ENCODE measurements at places on chromosomes 7 and 10.
A peak's percentile ranks its signal among the peaks of the same experiment; 100 is the strongest.

- no peak overlapping the region for H3K4me3 ChIP-seq
- H3K36me3 ChIP-seq, result no peaks in the 10 kb centered on the region
- DNase-seq, result no peak
These were observed 92.7 kb downstream of the RSU1 start for GRCh38 chr10:16724509-16724908.

- no peak for DNase-seq
- H3K4me3 ChIP-seq, result no peak overlapping the region
- no peaks in the 10 kb centered on the region for H3K36me3 ChIP-seq
- no peaks in the 10 kb centered on the region for H3K27me3 ChIP-seq
- H3K27ac ChIP-seq, result no peak overlapping the region
- no peaks in the 10 kb centered on the region for H3K4me1 ChIP-seq
These were observed 3.1 kb upstream of the CYP26A1 start for GRCh38 chr10:93070378-93071176.

DNA sequence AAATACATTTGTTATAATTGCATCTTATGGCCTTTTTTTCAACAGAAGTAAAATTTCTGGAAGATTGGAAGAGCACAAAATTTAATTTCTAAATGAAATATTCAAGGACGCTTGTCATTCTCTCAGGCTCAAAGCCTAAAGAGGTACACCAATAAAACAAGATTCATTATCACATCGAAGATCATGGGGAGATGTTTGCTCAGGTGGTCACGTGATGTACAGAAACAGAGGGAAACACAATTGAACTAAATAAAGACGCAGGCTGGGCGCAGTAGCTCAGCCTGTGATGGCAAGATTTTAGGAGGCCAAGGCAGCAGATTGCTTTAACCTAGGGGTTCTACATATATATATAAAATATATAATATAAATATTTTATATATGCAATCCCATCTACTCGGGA, 37.3 kb upstream of the TMEM254 start:
- no peak for DNase-seq
- H3K27me3 ChIP-seq, result no peaks in the 10 kb centered on the region
- no peaks in the 10 kb centered on the region for H3K4me1 ChIP-seq
- no peaks in the 10 kb centered on the region for H3K36me3 ChIP-seq

GRCh38 chr10:12241810-12242529, 46.0 kb downstream of the CDC123 start:
- no peak overlapping the region for H3K27ac ChIP-seq
- H3K4me3 ChIP-seq, result no peak overlapping the region
- peaks cover 3% of the 10 kb centered on the region for H3K36me3 ChIP-seq

GRCh38 chr7:1940863-1941262, 270.8 kb downstream of the ELFN1 start:
- H3K27ac ChIP-seq, result no peak overlapping the region
- no peaks in the 10 kb centered on the region for H3K4me1 ChIP-seq
- no peaks in the 10 kb centered on the region for H3K36me3 ChIP-seq

DNA sequence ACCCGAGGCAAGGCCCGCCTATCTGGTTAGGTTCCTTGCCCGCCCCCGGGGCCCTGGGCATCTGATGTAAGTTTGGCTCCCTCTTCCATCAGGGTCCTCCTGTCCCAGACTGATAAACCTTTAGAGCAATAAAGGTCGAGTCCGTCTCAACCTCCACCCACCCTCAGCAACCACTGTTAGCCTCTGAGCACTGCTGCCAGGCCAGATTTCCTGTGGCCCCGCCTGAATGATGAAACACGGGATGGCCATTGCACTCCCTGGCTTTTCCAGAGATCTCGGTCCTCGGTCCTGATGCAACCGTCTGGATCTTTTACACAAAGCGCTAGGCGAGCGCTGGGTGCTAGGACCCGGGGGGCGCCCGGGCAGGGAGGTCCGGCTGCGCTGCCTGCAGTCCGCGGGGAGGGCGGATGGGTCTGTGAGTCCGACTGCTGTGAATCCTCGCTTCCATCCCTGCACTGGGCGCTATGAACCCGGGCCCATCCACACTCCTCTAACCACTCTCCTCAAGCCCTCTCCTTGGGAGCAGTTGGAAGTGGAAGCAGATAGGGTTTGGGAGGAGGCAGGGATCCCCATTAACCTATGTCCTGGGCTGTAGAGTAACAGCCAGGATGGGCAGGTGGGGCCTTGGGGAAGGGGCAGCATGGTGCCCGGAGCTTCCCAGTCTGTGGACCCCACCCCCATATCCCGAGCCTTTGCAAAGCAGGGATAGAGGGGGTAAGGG, 875 bp upstream of the DDIT4 start:
- peak overlapping the region; percentile 89 for H3K4me3 ChIP-seq
- DNase-seq, result peak; percentile 91
- no peaks in the 10 kb centered on the region for H3K27me3 ChIP-seq
- H3K36me3 ChIP-seq, result peaks cover 4% of the 10 kb centered on the region

GRCh38 chr10:74738985-74739567, 87.3 kb upstream of the KAT6B start:
- H3K4me3 ChIP-seq, result no peak overlapping the region
- H3K27me3 ChIP-seq, result no peaks in the 10 kb centered on the region
- no peaks in the 10 kb centered on the region for H3K4me1 ChIP-seq
- no peaks in the 10 kb centered on the region for H3K36me3 ChIP-seq
- no peak for DNase-seq

DNA sequence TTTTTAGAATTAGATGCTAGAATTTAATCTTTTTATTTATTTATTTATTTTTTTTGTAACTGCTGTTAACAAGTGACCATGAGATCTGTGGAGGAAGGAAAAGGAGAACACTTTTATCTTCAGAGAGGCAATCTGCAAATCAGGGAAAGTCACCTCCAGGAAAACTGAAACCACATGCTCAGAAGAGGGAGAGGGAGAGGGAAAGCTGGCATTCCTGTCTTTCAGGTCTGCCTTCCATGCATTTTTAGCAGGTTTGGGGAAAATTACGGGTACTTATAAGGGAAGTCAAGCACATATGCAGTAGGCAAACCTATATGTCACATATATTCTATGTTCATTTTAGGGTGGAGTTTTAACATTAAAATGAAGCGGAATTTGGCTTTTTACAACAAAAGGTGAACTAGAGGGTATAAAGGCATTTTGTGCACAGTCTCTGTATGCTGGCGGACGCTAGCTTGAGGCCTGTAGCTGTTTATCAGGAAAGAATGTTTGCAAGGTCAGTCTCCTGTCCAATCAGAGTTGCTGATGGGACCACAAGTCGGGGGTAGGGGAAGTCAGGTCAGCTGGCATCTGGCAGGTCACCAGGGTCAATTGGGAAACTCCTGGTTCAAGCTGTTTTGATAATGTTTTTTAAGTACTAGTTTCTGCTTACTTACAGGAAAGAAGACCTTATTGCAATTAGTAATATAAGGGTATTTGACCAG, 333.5 kb downstream of the GPR158 start:
- no peak for DNase-seq
- no peaks in the 10 kb centered on the region for H3K4me1 ChIP-seq
- no peaks in the 10 kb centered on the region for H3K27me3 ChIP-seq
- H3K27ac ChIP-seq, result no peak overlapping the region
- no peaks in the 10 kb centered on the region for H3K36me3 ChIP-seq
- no peak overlapping the region for H3K4me3 ChIP-seq

GRCh38 chr10:70376436-70377378, 5.7 kb downstream of the LRRC20 start:
- H3K27ac ChIP-seq, result no peak overlapping the region
- no peak for DNase-seq
- H3K4me1 ChIP-seq, result no peaks in the 10 kb centered on the region
- H3K4me3 ChIP-seq, result no peak overlapping the region

GRCh38 chr7:51121931-51122425, 194.6 kb downstream of the COBL start:
- no peaks in the 10 kb centered on the region for H3K36me3 ChIP-seq
- DNase-seq, result no peak
- no peaks in the 10 kb centered on the region for H3K4me1 ChIP-seq

GRCh38 chr10:99080275-99080945, 155.2 kb downstream of the HPSE2 start:
- no peaks in the 10 kb centered on the region for H3K4me1 ChIP-seq
- H3K36me3 ChIP-seq, result no peaks in the 10 kb centered on the region
- H3K4me3 ChIP-seq, result no peak overlapping the region
- H3K27me3 ChIP-seq, result no peaks in the 10 kb centered on the region

GRCh38 chr10:33478675-33479125, 144.2 kb upstream of the NRP1 start:
- no peaks in the 10 kb centered on the region for H3K4me1 ChIP-seq
- no peaks in the 10 kb centered on the region for H3K27me3 ChIP-seq
- no peak overlapping the region for H3K4me3 ChIP-seq
- no peak for DNase-seq
- no peaks in the 10 kb centered on the region for H3K36me3 ChIP-seq

DNA sequence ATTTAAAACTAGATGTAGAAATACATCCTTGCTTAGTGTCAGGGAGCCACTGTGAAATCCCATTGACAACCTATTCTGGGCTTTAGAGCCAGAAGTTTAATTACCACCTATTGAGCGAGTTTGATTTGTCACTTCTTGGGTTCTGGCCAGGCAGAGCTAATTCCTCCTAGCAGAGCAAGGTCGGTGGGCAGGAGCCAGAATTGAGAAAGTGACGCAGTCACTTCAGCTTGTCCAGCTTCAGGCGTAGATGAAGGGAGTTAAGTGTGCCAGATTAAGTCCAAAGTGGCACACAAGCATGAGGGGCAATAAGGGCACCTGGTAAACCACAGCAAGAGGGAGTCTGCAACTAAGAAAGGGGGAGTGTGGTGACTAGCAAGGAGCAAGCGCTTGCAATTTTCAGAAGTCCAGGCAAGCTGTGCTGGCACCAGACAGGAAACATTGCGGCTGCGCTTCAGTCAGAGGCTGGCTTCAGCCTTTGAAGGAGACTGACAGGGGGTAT, 119.4 kb downstream of the ST7 start:
- peaks cover 1% of the 10 kb centered on the region for H3K4me1 ChIP-seq
- DNase-seq, result peak; percentile 68
- no peak overlapping the region for H3K4me3 ChIP-seq
- no peaks in the 10 kb centered on the region for H3K36me3 ChIP-seq
- no peaks in the 10 kb centered on the region for H3K27me3 ChIP-seq

GRCh38 chr10:103184615-103185014, 8.5 kb downstream of the NT5C2 start:
- H3K27me3 ChIP-seq, result no peaks in the 10 kb centered on the region
- H3K4me3 ChIP-seq, result no peak overlapping the region
- no peaks in the 10 kb centered on the region for H3K4me1 ChIP-seq
- DNase-seq, result no peak
- H3K27ac ChIP-seq, result no peak overlapping the region
- H3K36me3 ChIP-seq, result peaks cover 3% of the 10 kb centered on the region

- no peak overlapping the region for H3K27ac ChIP-seq
- no peak overlapping the region for H3K4me3 ChIP-seq
- H3K27me3 ChIP-seq, result no peaks in the 10 kb centered on the region
- H3K36me3 ChIP-seq, result no peaks in the 10 kb centered on the region
- no peaks in the 10 kb centered on the region for H3K4me1 ChIP-seq
- no peak for DNase-seq
These were observed 15.1 kb downstream of the LRRTM3 start for GRCh38 chr10:66940965-66941364.
